ENCODE measurements at places on chromosomes 16 and 17.

DNA sequence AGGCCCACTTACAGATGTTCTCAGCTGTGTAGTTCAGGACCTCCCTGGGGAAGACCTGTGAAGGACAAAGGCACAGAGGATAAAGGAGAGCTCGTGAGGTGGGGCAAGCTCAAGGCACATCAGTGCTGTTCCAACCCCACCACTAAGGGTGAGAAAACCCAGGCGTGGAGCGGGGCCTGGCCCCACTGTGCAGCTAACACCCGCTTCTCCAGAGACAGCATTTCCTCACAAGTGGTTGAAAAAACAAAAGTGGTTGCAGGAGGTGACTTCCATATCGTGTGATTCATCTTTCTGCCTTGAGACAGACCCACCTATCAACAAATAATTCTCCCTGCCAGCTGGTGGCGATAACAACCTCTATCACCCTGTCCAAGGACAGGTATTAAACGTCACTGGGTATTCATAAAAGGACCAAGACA lies 30.0 kb downstream of the SNN start:
- no peak for DNase-seq

GRCh38 chr17:6525731-6526130 lies 30.6 kb downstream of the PITPNM3 start:
- no peak for DNase-seq

DNA sequence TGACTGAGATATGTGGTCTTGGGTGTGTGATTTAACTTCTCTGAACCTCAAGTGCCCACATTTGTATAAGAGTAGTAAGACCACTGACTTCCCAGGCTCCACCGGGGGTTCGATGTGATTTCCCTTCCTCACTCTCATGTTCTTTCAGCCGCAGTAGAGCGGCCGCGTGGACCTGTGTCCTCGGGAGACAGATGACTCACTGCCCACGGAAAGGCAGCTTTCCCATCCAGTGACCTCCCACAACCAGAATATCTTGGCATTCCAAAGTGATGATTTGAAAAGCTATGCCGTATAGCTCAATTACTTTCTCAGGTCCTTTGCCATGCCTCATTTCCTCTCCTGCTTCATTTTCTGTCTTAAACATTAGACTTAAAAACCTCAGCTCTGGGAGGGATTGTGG lies 73.6 kb downstream of the IL21R start:
- DNase-seq, result no peak

DNA sequence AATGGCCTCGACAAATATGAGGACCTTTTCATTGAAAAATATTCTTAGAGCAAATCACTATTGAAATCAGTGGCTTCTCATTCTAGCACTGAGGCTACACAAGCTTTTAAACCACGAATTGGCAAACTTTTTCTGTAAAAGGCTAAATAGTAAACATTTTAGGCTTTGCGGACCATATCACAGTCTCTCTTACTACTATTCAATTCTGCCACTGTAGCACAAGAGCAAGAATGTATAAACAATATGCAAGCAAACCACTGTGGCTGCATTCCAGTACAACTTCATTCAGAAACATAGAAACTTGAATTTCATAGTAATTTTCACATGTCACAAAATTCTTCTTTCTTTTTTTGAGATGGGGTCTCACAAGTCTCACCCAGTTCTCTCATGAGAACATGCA lies 49.1 kb downstream of the PHLPP2 start:
- no peak for DNase-seq

DNA sequence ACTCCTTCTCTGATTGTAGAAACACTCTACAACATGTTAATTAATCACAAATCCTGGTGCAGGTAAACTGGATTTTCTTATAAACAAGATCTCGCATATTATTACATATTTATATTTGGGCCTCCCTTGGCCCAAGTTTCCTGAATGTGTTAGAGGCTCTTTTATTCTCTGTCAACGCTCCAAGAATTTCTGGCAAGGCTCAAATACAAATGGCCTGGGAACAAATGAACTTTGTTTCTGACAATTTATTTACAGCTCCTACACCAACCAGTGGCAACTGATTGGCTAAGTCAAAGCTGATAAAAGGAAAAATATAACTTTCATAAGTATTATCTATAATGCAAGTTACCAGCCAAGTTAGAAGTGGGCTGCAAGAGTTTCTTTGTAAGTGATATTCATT lies 64.9 kb upstream of the CORO6 start:
- no peak for DNase-seq
